ENCODE measurements at places on chromosomes 7 and 10.

DNA sequence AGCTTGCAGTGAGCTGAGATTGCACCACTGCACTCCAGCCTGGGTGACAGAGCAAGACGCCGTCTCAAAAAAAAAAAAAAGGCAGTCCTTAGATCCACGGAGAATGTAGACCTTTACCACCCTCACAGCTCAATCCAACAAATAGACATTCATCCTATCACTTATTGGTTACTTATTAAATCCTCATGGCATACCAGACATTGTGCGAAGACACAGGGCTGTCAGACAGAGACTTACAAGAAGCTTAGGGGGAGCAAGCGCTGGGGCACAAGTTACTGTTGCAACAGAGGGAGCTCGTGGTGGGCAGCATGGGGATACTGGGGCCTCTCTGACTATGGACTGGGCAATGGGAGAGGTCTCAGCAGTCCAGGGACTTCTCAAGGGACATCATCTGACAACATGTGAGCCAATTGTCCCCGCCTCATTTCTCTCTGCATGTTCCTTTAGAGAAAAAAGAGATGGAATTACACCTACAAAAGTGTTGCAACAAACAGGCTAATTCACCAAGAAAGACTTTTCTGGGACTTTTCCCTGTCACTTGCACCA, 82.8 kb upstream of the TNS3 start:
- no peak for DNase-seq

DNA sequence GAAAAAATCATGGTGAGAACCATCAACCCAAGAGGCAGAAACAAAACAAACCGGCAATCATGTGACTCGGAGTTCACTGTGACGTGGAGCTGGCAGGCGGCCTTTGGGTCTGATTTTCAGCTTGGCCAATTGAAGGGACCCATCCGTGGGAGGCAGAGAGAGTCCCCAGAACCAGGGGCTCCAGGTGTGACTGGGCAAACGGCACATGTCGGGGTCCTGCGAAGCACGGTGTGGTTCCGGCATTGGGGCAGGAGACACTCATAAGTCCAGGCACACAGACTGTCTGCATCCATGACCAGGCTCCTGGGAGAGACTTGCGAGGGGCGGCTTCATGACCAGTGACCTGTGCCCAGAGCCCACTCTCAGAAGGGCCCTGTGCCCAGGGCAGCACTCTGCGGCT, 12.6 kb upstream of the CNPY1 start:
- DNase-seq: no peak

GRCh38 chr10:94602729-94603515, 57.3 kb downstream of the HELLS start:
- DNase-seq: peak; percentile 26

GRCh38 chr7:153530441-153530840, 521.8 kb upstream of the DPP6 start:
- DNase-seq: no peak

GRCh38 chr10:78805176-78805575, 263.6 kb upstream of the ZMIZ1 start:
- DNase-seq: peak; percentile 90

DNA sequence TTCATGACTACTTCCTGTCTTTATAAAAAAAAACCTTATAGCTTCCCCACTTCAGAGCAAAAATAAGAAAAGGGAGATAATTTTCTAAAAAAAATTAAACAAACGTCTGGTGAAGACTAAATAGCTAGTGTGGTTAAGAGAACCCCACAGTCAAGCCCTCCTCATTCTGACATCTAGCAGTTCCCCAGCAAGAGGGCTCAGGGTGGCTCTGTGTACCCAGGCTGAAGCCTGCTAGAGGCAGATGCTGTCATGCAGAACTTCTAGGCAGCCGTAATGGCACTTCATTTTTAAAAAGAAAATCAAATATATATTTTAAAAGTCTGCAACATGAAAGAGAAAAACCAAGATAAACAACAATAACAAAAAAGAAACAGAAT, 223.1 kb upstream of the KLF14 start:
- DNase-seq: no peak

DNA sequence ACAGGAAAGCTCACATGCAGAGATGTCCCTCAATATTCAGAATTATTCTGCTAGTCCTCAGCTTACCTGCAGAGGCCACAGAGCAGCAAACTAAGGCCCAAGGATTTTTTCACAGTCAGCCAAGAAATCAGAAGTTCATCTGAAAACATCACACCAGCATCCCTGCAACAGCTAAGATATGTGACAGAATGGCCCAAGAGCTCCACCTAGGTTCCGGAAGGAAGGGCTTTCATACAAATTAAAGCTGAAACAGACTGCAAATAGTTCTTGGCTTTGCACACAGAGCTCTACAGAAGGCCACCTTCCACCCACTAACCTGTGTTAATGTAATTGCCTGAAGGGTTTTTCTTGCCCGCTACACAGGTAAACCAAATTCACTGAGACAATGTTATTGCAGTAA, 438.8 kb upstream of the C7orf33 start:
- DNase-seq: no peak

DNA sequence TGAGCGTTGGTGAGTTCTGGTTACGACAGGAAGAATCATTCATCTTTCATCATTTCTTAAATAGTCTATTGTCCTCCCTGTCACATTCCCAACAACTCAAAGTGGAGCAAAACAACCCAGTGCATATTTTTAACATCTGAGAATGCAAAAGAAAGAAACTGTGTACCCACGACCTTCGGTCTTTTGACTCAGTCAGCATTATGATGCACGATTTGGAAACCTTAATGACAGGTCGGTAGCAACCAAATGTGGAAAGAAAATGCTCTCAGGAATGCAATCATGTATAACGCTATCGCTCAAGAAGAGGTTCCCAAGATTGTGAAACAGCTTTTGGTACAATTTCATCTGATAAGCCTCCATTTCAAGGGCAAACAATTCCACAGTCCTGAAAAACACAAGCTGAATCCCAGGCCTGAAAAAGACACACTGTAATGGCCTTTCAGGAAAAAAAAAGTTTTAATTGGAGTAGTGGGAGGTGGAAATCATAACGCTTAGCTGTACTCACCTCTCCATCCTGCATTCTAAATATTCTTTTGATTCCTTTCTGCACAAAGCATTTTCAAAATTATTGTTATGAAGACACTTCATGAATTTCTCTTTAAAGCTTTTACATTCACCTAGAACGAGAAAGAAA, 2.6 kb downstream of the COX19 start:
- DNase-seq: no peak

- DNase-seq: no peak
These were observed 46.6 kb downstream of the CCDC3 start for GRCh38 chr10:12954866-12955265.

- DNase-seq: no peak
These were observed 6.0 kb upstream of the ZDHHC4 start for GRCh38 chr7:6571160-6571779.

GRCh38 chr7:105910172-105910571, 33.8 kb upstream of the ATXN7L1 start:
- no peak for DNase-seq

DNA sequence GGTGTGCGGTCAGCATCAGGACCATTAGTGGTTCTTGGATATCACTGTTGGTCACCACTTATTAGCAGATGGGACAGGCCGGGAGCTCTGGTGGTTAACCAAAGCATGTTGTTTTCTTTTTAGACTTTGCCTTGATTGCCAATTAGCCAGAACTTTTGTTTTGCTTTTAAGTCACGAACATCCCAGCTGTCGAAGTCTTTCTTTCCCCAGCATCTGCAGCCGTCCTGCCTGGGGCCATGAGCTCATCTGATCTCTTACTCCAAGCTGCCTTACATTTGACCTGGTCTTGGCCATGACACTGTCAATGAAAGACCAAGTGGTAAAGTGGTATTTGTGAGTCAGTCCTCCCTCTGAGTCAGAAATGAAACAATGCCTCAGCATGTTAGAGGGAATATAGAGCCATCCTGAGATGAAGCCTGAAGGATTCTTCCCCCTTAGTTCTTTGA, 53.9 kb upstream of the CREB5 start:
- no peak for DNase-seq

DNA sequence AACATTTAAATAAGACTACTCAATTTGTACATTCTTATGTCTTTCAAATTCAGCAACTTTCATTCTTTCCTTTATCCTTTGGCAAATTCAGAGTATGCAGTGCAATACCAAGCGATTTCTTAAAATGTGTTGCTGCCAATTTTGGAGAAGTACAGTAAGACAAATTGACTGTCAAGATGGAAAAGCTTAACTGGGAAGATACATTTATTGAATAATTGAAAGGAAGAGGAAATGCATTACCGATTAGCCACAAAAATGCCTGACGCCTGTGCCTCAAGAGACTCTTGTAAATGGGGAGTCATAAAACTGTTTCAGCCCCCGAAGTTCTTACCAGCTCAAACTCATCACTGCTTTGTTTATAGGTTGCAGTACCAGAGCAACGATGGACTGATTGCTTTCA, 373.3 kb upstream of the GALNT17 start:
- no peak for DNase-seq

- DNase-seq: peak; percentile 70
These were observed 30.9 kb upstream of the FAM133B start for GRCh38 chr7:92621026-92621540.

GRCh38 chr7:55024776-55025175, 6.0 kb downstream of the EGFR start:
- DNase-seq: no peak

- no peak for DNase-seq
These were observed 19.6 kb upstream of the AGAP5 start for GRCh38 chr10:73717556-73717955.

DNA sequence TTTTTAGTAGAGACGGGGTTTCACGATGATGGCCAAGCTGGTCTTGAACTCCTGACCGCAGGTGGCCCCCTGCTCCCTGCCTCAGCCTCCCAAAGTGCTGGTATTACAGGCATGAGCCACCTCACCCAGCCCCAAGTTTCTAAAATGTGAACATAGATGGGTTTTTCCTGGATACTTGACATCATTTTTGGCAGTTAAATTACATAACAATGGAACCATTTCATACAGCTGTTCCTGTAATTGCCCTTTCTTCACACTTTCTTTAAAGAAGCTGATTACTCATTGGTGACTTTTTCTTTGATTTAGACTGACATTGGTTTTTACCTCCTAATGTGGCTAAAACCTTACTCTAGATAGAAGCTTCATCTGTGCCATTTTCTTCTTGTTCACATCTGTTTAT, 5.9 kb downstream of the ZKSCAN1 start:
- no peak for DNase-seq

DNA sequence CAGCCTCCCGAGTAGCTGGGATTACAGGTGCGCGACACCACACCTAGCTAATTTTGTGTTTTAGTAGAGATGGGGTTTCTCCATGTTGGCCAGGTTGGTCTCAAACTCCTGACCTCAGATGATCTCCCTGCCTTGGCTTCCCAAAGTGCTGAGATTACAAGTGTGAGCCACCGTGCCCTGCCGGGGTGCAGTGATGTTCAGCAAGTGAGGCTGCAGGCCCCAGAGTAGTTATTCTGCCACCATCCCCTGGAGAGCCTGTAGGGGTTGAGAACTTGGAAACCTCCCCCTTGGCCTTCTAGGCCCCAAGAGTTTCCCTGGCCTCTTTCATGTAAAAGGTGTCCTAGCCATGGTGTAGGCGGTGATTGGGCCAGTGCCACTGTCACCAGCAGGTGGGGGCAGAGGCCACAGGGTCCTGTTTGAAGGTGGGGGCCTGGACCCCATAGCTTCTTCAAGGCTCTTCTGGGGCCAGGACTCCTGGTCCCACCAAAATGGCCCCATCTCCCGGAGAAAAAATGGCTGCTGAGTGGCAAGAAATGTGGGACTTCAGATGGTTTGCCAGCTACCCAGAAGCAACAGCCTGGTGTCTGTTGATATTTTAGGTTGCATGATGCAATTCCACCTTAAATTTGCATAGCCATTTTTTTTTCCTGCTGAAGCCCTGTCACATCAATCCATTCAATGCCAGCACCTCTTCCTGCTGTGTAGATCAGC, 25.5 kb upstream of the INMT start:
- DNase-seq: no peak

GRCh38 chr10:127527320-127527719, 21.8 kb upstream of the NPS start:
- no peak for DNase-seq

DNA sequence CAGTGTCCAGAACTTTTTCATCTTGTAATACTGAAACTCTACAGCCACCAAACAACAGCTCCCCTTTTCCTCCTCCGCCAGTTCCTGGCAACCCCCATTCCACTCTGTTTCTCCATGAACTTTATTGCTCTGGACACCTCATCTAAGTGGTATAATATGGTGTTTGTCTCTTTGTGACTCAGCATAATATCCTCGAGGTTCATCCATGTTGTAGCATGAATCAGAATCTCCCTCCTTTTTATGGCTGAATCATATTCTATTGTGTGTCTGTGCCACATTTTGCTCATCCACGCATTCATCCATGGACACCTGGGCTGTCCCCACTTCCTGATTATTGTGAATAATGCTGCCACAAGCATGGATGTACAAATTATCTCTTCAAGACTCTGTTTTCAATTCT, 124.4 kb upstream of the FGFR2 start:
- DNase-seq: no peak

- no peak for DNase-seq
These were observed 73.0 kb downstream of the UBE3C start for GRCh38 chr7:157211690-157212089.

- peak; percentile 35 for DNase-seq
These were observed 745 bp downstream of the SLC16A9 start for GRCh38 chr10:59708816-59709394.

- no peak for DNase-seq
These were observed 12.3 kb upstream of the ADRB1 start for GRCh38 chr10:114031073-114031972.

- DNase-seq: no peak
These were observed 13.1 kb upstream of the UBE3C start for GRCh38 chr7:157125376-157126223.

- DNase-seq: peak; percentile 60
These were observed 448 bp downstream of the ITGA8 start for GRCh38 chr10:15719049-15719898.

- DNase-seq: no peak
These were observed 115.2 kb downstream of the ZFAND4 start for GRCh38 chr10:45557275-45557905.

GRCh38 chr7:151381348-151382078, 28.3 kb downstream of the WDR86 start:
- no peak for DNase-seq

DNA sequence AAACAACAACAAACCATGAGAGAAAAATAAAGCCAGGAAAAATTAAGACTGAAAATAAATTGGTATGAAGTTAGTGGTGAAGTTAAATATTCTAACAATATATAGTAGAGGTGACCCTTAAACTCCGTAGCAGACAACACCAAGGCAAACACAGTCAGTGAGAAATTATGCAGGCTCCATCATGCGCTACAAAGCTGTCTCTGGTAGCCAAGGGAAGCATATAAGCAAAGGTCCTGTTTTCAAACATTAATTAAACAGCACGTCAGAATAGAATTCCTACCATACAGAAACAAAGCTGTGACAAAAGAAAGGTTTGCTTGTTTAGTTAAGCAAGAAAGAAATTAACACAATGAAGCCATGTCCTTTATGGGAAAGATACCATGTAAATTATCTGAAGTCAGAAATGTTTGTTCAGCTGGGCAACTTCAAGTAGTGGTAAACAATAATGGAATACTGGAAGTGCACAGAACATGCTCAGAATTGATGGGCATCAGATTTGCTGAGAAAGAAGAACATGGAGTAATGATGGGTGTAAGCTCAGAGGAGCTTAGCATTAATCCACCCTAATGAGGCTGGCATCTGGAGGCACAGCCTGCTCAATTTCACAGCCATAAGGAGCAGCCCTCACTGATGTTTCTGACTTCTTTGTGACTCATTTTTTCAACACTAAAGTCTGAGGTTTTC, 75.7 kb downstream of the IGF2BP3 start:
- no peak for DNase-seq

- DNase-seq: peak; percentile 46
These were observed 974.8 kb downstream of the SORCS3 start for GRCh38 chr10:105615715-105616365.

- no peak for DNase-seq
These were observed 6.2 kb upstream of the OGDHL start for GRCh38 chr10:49768329-49768728.
